ENCODE measurements at places on chromosomes 7 and 10.

- DNase-seq: no peak
These were observed 134.3 kb downstream of the GRK5 start for GRCh38 chr10:119341459-119342301.

- no peak for DNase-seq
These were observed 6.3 kb downstream of the C10orf67 start for GRCh38 chr10:23338155-23338828.

DNA sequence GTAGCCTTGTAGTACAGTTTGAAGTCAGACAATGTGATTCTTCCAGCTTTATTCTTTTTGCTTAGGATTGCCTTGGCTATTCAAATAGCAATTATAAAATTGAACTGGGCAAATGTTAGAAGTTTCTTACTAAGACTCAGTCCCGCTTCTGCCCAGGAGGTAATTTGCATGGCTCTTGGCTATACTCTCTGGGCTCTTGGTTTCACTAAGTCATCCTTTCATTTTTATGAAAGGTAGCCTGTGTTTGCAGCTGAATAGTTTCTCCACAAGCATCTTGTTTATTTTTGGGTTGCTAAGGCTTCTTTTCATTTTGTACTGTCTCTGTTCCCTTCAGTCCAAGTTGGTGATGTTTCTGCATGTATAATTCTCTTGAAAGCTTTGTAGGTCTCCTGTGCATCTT, 340.6 kb downstream of the SH2D4B start:
- no peak for DNase-seq

GRCh38 chr7:70647801-70648498, 484.0 kb upstream of the GALNT17 start:
- DNase-seq: no peak

DNA sequence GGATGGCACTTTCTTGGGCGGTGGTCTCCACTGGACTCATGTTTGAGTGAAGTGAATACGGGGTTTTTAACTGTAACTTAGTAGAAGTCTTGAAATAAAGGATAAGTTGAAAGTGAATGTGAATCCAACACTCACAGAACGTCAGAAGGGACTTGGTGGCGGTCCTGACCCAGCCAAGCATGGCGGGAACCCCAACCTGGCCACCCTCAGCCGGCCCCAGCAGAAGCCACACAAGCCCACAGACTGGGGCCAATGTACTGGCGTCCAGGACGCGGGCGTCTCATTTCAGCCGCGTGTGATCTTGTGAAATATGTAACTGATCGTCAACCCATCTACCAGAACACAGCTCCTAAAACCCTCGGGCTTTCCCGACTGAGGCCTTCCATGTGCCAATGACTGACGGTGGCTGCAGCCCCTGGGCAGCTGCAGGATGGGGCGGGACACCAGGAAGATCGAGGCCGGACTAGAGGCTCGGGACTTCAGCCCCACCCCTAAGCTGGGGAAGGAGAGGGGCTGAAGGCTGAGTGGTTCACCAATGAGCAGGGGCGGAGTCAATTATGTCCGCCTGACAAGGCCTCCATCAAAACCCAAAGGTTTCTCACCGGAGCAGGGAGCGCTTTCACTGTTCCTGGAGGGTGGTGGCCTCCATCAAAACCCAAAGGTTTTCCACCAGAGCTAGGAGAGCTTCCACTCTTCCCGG, 161.5 kb downstream of the MAD1L1 start:
- DNase-seq: no peak

GRCh38 chr7:75617634-75618234, 121.0 kb downstream of the HIP1 start:
- DNase-seq: no peak

- DNase-seq: no peak
These were observed 103.1 kb downstream of the INHBA start for GRCh38 chr7:41599760-41600159.

GRCh38 chr10:46006219-46006618, 24.2 kb downstream of the NCOA4 start:
- DNase-seq: no peak

- DNase-seq: no peak
These were observed 116.2 kb downstream of the ELMO1 start for GRCh38 chr7:37332243-37333016.

DNA sequence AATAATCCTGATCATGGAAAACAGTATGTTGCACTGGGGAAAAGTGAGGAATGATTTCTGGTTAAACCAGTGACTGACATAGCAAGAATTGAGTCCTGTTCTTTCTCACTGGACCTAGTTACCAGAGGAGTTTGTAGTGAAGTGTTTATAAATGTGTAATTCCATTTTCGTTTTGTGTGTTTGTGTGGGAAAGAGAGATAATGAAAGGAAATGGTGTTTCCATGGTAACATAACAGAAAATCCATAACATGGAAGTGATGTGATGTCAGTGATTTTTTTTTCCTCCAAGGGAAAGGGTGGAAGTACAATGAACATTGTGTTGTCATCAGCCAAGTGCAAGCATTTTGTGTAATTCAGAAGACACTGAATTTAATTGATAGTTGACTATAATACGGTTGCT, 283.9 kb downstream of the PLXDC2 start:
- no peak for DNase-seq

- no peak for DNase-seq
These were observed 36.5 kb downstream of the FHIP2A start for GRCh38 chr10:114857922-114858629.

GRCh38 chr10:93074147-93074596, 479 bp downstream of the CYP26A1 start:
- no peak for DNase-seq

- DNase-seq: no peak
These were observed 262.2 kb upstream of the TCERG1L start for GRCh38 chr10:131573707-131574106.

DNA sequence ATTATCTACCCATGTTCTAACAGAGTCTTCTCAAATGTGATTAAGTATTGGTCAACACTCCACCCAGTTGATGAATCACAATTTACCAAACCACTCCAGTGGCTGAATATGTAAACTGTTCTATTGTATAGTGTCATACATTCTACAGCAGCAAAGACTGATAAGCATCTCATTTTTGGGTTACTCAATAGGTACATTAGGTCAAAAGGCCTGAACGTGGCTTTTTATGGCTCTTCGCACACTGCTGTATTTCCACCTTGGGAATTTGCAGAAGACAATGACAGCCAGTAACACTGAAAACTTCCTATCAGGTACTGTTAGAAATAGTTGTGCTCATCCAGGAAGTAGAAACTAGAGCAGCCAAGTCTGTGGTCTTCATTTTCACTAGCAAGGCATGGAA, 166.9 kb downstream of the GLI3 start:
- DNase-seq: no peak

DNA sequence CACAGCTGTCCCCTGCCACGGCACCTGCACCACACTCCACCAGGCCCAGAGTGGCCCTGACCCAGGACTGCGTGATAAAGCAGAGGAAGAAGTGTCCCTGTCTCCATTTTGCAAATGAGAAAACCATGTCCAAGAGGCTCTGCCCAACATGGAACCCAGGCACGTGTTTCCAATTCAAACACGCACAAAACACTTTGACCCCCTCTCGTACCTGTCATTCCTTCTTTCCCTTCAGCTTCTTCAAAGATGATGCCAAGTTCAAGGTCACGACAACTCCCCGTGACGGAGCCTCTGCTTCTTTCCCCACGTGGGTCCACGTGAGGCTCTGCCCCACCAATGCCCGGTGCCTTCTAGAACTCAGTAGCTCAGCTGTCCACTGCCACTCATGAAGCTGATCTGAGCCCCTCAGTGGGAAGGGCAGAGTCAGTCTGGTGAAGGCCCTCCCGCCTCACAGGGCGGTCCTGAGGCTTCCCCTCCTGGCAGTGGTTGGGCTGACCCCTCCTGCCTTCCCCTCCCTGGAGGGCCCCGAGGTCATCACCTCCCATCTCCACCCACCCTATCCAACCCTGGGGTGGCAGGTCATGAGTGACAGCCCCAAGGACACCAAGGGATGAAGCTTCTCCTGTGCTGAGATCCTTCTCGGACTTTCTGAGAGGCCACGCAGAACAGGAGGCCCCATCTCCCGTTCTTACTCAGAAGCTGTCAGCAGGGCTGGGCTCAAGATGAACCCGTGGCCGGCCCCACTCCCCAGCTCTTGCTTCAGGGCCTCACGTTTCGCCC, 19.0 kb downstream of the CALML5 start:
- no peak for DNase-seq

DNA sequence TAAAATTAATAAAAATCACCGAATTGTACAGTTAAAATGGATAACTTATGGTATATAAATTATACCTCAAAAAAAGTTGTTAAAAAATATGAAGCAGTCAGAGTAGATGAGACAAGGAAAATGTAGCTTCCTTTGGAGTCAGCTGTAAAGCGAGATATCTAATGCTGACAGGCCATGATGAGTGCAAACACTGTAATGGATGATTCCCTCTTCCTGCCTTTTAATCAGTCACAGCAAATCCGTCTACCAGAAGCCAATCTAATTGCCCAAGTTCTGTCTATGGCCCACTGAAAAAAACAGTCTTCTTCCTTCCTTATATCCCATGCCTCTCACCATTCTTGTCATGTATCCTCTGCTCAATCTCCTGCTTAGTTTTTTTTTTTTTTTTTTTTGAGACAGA, 59.9 kb upstream of the DNAJB12 start:
- no peak for DNase-seq

DNA sequence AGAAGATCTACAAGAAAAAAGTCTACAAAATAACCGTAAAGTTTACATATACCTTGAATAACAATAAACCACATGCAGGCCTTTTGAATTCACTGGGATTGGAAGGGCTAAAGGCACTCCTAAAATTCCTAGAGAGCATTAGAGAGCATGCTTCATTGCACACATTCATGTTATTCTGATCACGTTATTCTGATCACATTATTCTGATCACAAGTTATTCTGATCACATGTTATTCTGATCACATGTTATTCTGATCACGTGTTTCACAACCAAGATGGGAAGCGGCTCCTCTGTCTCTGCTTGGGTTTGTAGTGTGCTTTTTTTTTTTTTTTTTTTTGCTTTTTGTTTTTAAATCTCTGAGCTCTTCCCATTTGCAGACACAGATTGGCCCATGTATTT, 20.5 kb downstream of the ADARB2 start:
- DNase-seq: no peak

DNA sequence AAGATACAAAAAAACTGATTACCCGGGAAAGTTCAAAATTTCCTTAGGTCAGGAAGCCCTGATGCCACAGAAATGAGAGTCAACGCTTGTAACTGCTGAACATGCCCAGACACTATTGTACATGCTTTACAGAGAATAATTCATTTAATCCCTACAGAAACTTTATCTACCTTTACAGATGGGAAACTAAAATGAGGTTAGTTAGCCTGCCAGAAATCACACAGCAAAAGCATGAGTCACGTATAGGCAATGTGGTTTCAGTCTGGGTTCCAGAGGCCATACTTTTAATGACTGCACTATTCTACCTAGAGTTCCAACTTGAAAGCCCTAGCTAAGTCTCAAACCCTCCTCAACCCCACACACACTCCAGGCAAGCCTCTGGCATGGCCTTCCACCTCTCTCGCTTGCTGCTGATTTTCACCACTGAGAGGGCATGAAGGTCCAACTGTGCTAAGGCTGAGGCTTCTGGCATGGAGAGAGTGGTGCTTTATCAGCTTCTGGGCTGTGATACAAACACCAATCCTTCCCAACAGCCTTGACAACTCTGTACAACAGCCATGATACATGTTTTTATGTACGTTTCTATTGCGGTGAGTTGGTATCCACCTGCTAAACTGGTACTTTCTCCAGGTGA, 1011.2 kb upstream of the GHITM start:
- no peak for DNase-seq
